ENCODE measurements at places on chromosomes 7 and 10.

DNA sequence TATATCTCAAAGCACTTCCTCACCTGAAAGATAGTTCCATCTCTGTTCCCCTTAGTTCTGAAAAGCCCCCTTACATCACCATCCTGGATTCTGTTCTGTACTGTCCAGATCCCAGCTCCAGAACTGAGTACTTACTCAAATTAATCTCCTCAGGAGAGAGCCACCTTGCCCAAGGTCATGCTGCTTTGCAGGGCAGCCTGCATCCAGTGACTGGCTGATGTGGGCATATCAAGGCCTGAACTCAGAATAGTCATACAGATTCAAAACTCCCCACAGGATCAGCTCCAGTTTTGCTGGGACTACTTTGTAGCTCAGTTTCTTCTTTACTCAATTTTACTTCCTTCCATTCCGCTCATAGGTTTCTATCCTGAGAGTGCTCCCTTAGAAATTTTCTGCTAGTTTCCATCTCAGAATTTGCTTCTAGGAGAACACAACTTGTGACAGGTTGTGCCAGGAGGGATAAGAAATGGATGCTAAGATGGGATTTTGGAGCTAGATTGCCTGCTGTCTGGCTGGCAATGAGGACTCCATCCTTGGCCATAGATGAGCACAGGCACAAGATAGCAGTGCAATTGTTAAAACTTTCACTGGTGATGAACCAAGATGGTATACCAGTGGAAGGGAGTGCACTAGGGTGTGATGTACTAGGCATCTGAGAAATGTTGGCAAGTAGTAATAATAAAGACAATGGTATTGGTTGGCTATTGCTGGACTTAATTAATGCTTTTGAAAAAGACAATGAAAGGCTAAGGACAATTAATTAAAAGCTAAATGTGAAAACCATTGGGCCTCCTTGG lies 17.3 kb downstream of the SRGN start:
- no peak for DNase-seq

DNA sequence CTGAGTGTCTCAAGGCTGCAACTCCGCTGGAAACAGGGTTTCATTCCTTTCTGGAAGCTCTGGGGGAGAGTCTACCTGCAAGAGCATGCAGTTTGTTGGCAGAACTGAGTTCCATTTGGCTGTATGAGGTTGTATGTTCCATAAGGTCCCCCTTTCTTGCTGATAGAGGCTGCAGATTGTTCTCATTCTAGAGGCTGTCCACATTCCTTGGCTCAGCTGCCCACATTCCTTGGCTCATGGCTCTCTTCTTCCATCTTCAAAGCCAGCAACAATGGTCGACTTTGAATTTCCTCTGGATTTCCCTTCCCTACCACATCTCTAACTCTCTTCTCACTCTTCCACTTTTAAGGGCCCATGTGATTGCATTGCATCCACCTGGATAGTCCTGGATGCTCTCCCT lies 147.3 kb upstream of the CDCA7L start:
- no peak for DNase-seq

GRCh38 chr7:99083733-99084132 lies 60.2 kb downstream of the SMURF1 start:
- no peak for DNase-seq

- no peak for DNase-seq
Measured at GRCh38 chr7:95001815-95002561, 94.6 kb downstream of the PPP1R9A start.

- DNase-seq: peak; percentile 9
Measured at GRCh38 chr10:6464862-6465430, 115.1 kb downstream of the PRKCQ start.
